NCI-H226 (cell line): ENCODE measurements at places on chromosomes 7 and 10.
A peak's percentile ranks its signal among the peaks of the same experiment; 100 is the strongest.

DNA sequence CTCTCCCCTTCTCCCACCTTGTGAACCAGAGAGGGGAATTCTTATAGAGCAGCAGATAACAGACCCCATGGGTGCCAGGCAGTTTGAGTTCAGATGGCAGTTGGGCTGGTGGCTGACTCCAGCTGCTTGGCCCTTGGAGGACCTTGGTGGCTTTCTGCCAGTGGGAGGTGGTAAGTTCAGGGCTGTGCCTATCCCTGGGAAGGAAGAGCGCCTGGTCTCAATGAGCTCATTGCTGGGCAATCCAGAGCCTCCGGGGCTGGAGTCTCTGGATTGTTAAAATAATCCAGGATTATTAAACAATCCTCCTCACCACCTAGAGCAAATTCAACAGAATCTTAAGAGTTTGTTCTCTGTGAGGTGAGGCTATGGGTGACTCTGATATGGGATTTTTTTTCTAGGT lies 105.2 kb downstream of the FANK1 start:
- DNase-seq: peak; percentile 25

GRCh38 chr7:143013473-143013872 lies 13.5 kb downstream of the OR9A2 start:
- DNase-seq: no peak

- DNase-seq: no peak
These were observed 36.9 kb upstream of the SH2D4B start for GRCh38 chr10:80500572-80501380.

GRCh38 chr7:142896151-142896550 lies 10.6 kb upstream of the TRPV6 start:
- DNase-seq: no peak

- no peak for DNase-seq
These were observed 19.0 kb downstream of the SUN3 start for GRCh38 chr7:48009954-48010353.

- DNase-seq: no peak
These were observed 18.6 kb downstream of the DRGX start for GRCh38 chr10:49377256-49377655.

DNA sequence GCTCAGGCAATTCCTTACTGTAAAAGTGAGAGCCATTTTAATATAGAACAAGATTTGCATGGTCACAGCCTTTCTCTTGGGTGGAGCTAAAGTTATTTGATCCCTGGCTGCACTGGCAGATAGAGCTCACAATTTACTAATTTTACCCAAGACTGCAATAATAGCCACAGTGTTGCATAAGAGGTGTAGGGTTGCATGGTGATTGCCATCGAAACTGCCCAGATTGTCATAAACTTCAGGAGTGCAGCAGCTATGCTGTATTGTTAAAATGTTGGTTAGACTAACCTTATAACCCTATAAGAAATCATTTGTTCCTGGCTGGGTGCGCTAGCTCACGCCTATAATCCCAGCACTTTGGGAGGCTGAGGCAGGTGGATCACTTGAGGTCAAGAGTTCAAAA lies 50.0 kb downstream of the VCL start:
- no peak for DNase-seq
